Activated CD8-positive, alpha-beta memory T cell treated with anti-CD3 and anti-CD28 coated beads, Interleukin-2, amount 10 ng/mL, durations not matched to agents 7 days and 5 days (primary cell): ENCODE measurements at places on chromosomes 3 and 15. TPM values are rescaled to one million over a fixed set of nuclear protein-coding genes. Genes with fewer than 3 reads are reported as not detected.

The MESP1 gene
- 3.1 TPM for total RNA-seq

The SH2D7 gene
- 0.28 TPM for total RNA-seq

The IMPG2 gene
- 0.29 TPM for total RNA-seq

The SCN11A gene
- total RNA-seq, result 0.03 TPM

The TP63 gene
- total RNA-seq, result 1.1 TPM

The GCSAM gene
- total RNA-seq, result 8.6 TPM

The SLC41A3 gene
- total RNA-seq, result 23.8 TPM

The ERICH6 gene
- total RNA-seq, result not detected

The CAPN3 gene
- 4.6 TPM for total RNA-seq

The FBXW12 gene
- total RNA-seq, result not detected

The FSIP1 gene
- total RNA-seq, result 0.50 TPM

The THRB gene
- not detected for total RNA-seq

The ABTB1 gene
- total RNA-seq, result 16.0 TPM

The ANKRD34C gene
- not detected for total RNA-seq

The PSTPIP1 gene
- total RNA-seq, result 255 TPM

The SLC22A13 gene
- 1.1 TPM for total RNA-seq

The DLG1 gene
- 62.0 TPM for total RNA-seq

The GREM1 gene
- total RNA-seq, result not detected

The BNC1 gene
- not detected for total RNA-seq

The GOLGA8R gene
- 15.9 TPM for total RNA-seq

The ARPC4 gene
- total RNA-seq, result 300 TPM

The GAP43 gene
- total RNA-seq, result not detected

The TM6SF1 gene
- total RNA-seq, result 22.4 TPM

The SAMD7 gene
- total RNA-seq, result not detected

The ITIH1 gene
- total RNA-seq, result not detected

The CPNE9 gene
- not detected for total RNA-seq

The HEG1 gene
- 38.5 TPM for total RNA-seq

The FAM107A gene
- not detected for total RNA-seq

The PLA1A gene
- not detected for total RNA-seq
